ENCODE measurements at places on chromosomes 5 and 9. TPM values are rescaled to one million over a fixed set of nuclear protein-coding genes. Genes with fewer than 3 reads are reported as not detected.
A peak's percentile ranks its signal among the peaks of the same experiment; 100 is the strongest.

DNA sequence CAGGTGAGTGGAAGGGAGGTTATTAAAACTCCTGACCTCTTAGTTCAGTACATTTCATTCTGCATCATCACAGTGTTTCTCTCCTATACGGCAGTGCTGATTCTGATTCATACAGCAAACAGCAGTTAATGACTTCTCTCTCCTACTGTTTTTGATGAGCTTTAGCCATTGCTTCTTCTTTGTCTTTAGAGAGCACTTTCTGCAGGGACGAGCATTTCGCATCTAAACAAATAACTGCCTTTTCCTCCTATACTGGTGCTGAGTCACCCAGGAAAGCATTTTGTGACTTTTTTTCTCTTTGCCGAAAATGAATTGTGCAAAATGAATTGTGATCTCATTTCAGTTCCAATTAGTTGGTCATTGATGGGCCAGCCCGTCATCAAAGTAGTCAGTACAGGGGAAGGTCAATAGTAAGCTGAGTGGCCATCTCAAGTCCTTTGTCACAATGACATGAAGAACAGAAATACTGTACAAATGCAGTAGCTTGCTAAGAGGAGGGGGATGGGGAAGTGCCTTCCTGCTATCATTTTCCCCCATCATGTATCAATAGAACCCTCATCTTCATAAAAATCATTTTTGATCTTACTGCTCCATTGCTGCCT, 98.5 kb downstream of the INSYN2B start:
- no peak for DNase-seq

The BTF3 gene
- 632 TPM for total RNA-seq

- no peak for DNase-seq
Measured at GRCh38 chr5:174601946-174602345, 122.4 kb upstream of the MSX2 start.

DNA sequence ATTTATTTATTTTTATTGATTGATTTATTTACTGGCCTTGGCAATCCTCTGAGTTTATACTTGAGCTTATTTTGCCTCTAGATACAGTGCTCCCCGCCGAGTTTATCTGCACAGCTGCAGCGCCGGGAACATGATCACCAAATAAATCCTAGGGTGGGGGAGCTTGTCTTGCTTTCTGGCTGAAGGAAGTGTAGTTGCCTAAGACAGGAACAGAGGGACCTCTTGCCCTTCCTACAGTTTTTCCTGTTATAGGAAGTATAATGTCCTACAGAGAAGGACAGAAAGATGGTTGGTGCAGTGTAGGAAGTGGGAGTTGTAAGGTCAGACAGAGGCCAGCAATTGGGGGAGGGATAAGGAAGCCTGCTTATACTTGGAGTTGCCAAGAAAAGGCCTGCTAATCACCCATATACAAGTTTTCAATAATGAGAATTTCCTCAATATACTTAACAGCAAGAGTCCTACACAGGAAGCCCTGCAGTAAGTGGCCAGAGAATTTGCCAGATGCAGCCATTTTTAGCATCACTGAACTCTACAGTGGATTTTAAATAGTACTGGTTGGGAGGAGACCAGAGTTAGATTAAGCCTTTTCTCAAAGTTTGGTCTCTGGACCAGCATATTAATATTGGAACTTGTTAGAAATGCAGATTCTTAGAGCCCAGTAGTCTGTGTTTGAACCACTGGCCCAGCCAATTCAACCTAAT, 7.7 kb downstream of the AOPEP start:
- DNase-seq = peak; percentile 59

GRCh38 chr9:128790536-128790935, 3.5 kb downstream of the TBC1D13 start:
- DNase-seq = no peak

GRCh38 chr5:36756848-36757247, 119.7 kb upstream of the NIPBL start:
- DNase-seq = no peak

The PDZD2 gene
- 3.4 TPM for total RNA-seq

DNA sequence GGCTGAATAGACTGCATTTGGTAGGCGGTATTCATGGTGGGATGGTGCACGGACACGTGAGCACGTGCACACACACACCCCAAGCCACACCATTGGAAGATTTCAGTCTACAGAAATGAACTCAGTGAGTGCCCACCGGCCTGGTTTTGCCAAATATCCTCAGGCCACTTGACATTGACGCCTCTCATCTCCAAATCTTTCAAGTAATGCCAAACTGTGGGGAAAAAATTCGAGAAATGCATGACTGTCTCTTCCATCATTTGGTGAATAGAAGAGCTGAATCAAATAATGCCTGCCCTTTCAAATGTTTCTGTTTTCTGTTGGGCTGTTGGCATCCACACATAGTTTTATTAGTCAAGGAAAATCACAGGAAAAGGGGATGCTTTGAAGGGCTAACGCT, 182.3 kb upstream of the EFNA5 start:
- DNase-seq = no peak

The HARS2 gene
- total RNA-seq = 31.7 TPM

DNA sequence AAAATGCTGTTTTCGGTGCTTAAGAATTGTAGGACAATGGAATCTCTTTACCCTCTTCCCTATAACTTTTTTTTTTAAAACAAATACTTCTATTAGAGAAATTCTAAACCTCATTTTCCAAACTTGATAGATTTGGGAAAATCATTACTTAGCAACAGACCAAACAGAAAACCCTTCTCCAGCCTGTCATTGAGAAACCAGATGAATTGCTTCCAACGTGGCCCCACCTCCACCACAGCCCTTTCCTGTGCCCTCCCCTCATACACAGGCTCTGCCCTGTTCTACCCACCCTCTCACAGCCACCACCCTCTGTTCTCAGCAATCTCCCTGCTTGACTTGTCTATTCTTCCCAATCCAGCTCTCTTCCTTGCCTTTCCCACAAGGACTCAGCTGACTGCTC, 221.2 kb downstream of the DMRT2 start:
- DNase-seq = no peak

The ANKRD34B gene
- not detected for total RNA-seq

The SLC45A2 gene
- total RNA-seq = not detected

The CTXN3 gene
- not detected for total RNA-seq

The PCSK5 gene
- 4.8 TPM for total RNA-seq

DNA sequence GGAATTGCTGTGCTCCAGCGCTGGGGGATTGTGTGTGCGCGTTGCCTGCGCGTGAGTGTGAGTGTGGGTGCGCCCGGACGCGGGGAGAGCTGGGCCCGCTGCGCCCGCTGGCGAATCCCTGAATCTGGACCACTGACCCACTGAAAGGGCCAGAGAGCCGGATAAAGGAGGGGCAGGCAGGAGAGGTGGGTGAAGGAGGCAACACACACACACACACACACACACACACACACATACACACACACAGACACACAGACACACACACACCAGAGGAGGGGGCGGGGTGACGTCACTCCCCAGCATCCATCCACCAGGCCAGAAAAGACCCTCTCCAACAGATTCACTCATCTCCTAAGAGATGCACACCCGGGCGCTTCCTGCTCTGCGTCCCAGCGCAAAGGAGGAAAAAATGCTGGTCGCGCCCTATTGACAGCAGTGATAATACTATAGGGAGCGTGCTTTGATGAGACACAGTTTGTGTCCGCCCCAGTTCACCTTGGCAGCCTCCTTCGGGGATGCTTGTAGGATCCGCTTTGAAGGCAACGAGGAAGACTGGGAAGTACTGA, 1059.1 kb upstream of the DMAC1 start:
- no peak for DNase-seq

- no peak for DNase-seq
Measured at GRCh38 chr5:122478741-122479442, 166.9 kb downstream of the SNCAIP start.

- no peak for DNase-seq
Measured at GRCh38 chr5:107289030-107289714, 381.6 kb downstream of the EFNA5 start.

The PCDHA13 gene
- total RNA-seq = not detected

GRCh38 chr9:128201441-128202369, 1.5 kb upstream of the DNM1 start:
- DNase-seq = no peak
